Fibroblast of skin of left quadriceps (primary cell): ENCODE measurements at places on chromosomes 6 and 20.

GRCh38 chr20:10625641-10626040 is 48.2 kb downstream of the JAG1 start:
- DNase-seq = no peak

DNA sequence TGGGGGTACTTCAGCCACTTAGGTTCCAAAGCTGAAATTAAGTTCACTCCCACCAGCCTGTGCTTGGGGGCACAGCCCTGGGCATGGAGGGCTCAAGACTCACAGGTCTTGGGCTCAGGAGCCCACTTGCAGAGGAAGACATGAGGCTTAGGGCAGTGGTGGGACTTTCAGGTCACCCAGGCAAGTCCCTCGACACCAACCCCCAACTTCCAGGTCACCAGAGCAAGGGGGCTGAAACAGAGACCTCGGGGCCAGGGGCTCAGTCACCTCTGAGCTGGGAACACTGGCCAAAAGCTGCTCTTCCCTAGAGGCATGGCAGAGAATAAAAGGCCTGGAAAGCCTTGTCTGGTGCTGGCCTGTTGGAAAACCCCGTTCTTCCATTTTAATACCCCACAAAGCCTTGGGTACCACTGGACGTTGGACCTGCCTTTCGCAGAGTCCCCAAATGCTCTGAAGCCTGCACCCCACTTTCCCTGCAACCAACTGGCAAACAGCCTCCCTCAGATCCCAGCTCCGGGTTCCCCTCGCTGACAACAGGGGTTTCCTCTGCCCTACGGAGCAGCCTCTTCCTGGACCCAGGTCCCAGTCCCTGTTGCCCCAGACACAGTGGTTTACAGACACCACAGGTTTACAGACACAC is 160.9 kb upstream of the PMEPA1 start:
- DNase-seq = no peak

DNA sequence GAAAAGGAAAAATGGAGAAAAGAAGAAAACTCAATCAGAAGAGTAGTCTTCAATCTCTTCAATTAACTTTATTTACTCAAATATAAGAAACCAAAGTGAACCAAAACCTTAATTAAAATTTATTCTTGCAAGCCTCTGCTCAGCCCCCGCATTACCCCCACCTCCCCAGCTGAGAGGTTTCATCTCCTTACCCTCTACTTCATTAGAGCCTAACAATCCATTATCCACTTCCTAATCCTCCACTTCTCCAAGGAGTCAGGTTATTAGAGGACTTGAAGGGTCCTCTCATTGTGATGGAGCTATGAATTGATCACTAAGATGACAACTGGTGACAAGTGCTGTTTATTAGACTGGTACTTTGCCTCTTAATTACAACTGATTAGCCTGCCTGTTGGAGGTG is 956.5 kb downstream of the TFAP2A start:
- no peak for DNase-seq

DNA sequence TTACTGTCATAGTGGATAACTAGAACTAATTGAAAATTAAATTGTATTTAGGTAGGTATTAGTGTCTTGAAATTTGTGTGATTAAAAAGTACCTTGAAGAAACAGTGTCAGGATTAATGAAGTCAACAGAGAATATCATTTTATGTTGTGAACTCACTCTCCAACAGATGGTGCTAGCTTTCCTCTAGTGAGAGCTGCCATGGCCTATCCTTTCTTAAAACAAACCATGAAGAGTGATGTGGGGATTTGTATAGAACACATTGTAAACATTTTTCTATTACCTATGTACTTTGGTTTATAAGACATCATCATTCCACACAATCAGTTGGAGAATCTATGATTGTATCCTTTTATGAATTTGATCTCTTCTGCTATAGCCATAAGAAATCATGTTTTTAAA is 4.8 kb upstream of the SRSF12 start:
- DNase-seq = no peak

GRCh38 chr6:111631903-111632460 is 26.3 kb upstream of the TRAF3IP2 start:
- DNase-seq = no peak

DNA sequence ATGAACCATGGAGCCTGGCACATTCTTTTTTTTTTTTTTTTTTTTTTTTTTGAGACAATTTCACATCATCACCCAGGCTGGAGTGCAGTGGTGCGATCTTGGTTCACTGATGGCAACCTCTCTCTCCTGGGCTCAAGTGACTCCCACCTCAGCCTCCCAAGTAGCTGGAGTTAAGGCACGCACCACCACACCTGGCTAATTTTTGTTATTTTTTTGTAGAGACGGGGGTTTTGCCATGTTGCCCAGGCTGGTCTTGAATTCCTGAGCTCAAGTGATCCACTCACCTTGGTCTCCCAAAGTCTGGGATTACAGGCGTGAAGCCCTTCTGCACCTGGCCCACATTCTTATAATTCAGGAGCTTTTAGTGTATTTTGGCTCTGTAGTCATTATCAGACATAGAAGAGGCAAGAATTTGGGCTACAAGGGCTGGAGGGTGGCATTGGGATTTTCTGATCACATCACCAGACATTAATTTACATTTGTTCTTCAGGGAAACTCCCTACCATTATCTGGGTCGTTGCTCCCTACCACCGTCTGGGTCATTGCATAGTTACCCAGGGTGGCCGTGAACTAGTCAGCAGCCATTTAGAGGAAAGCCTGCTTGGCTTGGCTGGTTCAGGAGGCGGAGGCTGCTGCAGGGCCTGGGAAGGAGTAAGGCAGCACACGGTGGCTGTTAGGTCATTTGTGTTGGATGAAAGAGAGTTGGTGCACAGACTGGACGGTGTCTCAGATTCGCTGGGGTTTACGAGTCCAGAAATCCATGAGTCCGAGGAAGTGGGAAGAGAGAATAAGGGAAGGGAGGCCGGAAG is 17.6 kb downstream of the ARID1B start:
- DNase-seq = no peak

DNA sequence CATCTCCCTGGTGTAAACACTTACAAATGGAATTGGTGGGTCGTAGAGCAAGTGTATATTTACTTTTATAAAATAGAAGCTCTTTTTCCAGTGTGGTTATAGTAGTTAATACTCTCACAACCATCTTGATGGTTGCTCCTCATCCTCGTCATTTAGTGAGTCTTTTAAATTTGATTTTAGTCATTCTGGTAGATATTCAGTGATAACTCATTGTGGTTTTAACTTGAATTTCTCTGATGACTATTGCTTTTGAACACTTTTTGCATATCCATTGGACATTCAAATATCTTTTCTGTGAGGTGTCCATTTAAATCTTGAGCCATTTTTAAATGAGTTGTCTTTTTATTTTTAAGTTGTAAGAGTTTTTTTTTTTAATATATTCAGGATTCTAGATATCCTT is 189.2 kb upstream of the PHACTR1 start:
- no peak for DNase-seq

DNA sequence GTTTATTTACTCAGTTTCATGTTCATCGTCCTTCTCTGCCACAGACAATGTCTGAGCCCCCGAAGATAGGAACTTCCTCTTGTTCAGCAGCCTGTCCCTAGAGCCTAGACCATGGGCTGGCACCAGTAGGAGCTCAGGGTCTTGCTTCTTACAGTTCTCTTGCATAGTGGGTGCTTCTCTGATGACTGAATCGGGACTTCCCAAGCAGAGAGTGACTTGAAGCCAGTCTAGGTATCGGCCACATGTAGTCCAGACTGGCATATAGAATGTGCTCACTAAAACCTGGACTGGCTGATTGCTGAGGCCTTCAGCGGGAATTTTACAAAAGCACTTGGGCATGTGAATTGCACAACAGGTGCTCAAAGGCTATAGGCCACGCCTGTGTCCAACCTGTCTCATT is 52.0 kb downstream of the PRDM1 start:
- DNase-seq = no peak

DNA sequence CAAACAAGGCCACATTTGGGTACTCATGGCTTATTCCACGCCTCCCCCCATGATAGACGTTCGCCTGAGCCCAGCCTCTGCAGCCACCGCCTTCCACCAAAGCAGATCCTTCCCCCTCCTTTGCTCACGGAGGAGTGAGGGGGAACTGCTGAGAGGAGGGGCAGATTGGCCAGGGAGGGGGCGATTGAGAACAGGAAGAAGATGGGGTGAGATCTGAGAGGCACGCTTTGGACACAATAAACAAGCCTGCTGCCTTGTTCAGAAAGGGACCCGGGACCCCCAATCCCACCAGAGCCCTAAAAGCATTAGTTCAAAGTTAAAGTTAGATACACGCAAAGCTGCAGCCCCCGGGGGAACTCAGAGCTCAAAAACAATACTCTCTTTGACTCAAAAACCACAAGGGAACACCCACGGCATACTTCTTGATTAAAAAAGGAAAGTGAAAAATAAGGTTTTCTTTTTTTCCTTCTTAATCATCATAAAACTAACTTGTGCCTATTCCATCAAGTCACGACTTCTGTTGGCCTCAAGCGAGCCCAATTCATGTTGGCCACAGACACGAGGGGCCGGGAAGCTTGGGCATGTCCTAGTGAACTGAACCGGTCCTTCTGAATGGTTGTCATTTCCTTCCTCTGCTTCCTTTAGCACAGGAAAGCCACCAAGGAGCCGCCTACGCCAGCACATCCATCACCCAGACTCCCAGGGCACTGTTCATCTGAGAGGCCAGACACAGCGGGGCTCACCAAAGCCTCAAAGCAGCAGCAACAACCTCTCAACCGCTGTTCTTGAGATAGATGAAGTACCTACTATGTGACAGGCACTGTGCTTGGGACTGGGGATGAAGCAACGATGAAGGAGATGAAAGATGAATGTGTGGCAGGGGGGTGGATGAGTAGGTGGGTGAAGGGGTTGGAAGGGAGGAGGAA is 44.7 kb downstream of the NFATC2 start:
- DNase-seq = no peak
